ENCODE measurements at places on chromosomes 4 and X. TPM values are rescaled to one million over a fixed set of nuclear protein-coding genes. Genes with fewer than 3 reads are reported as not detected.

The MSX1 gene
- total RNA-seq, result 3.3 TPM

The GSPT2 gene
- 5.7 TPM for total RNA-seq

The POU4F2 gene
- total RNA-seq, result not detected

The SYNPO2 gene
- total RNA-seq, result 17.0 TPM

The BGN gene
- total RNA-seq, result 23.3 TPM

The SPACA5 gene
- not detected for total RNA-seq

The HEPH gene
- 0.22 TPM for total RNA-seq

The CXCL1 gene
- 128 TPM for total RNA-seq

The HTN1 gene
- not detected for total RNA-seq

The GAGE1 gene
- total RNA-seq, result not detected

The PDLIM3 gene
- total RNA-seq, result 98.6 TPM

The THOC2 gene
- total RNA-seq, result 73.5 TPM

The KLKB1 gene
- total RNA-seq, result not detected

The UGT2B15 gene
- total RNA-seq, result not detected

The PPEF1 gene
- total RNA-seq, result not detected

The DKK2 gene
- under 0.01 TPM for total RNA-seq

The CENPC gene
- total RNA-seq, result 22.6 TPM

The TCEAL7 gene
- 11.7 TPM for total RNA-seq

The CDX4 gene
- not detected for total RNA-seq

The RASGEF1B gene
- total RNA-seq, result not detected

The GAGE12E gene
- not detected for total RNA-seq

Data from placental pericyte (primary cell).